ENCODE measurements at places on chromosomes 6 and 20.

DNA sequence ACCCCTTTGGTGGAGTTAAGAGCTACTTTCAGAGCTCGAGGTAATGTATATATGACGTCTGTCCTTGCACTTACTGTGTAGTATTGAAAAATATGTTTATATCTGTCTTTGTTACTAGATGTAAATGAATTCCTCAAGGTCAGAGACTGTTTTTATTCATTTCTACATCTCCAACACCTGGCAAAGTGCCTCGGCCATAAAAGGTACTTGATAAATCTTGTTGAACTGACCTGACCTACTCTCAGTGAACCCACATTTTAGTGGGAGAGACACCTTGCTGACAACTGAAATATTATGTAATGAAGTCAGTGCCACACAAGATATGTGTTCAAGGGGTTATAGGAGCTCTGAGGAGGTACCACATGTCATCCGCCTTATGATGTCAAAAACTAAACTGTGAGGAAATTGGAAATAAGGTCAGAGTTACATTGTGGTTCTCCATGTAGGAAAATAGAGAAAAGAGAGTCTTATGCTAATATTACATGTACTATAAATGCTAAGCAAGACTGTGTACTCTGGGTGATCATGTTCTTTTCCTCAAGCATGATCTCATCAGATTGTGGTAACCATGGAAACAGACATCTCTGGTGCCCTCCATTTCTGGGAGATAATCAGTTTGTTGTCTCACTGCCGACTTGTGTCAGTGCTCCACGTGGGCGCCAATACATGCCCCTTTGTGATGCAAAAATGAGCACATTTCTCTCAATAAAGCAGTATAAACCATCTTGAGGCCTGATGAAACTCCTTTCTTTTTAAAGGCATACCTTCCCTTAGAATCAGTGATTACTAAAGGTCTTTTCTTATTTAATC is 5.7 kb upstream of the TMEM30A start:
- no peak for DNase-seq

- DNase-seq = no peak
These were observed 8.3 kb downstream of the VSTM2L start for GRCh38 chr20:37911261-37911660.

- DNase-seq = no peak
These were observed 219.3 kb upstream of the HSF2 start for GRCh38 chr6:122180132-122180531.

- DNase-seq = no peak
These were observed 83.2 kb downstream of the SHLD1 start for GRCh38 chr20:5833309-5833941.

- no peak for DNase-seq
These were observed 29.8 kb upstream of the SIRT5 start for GRCh38 chr6:13544454-13545186.

- DNase-seq = no peak
These were observed 40.4 kb downstream of the GCLC start for GRCh38 chr6:53504512-53504911.

DNA sequence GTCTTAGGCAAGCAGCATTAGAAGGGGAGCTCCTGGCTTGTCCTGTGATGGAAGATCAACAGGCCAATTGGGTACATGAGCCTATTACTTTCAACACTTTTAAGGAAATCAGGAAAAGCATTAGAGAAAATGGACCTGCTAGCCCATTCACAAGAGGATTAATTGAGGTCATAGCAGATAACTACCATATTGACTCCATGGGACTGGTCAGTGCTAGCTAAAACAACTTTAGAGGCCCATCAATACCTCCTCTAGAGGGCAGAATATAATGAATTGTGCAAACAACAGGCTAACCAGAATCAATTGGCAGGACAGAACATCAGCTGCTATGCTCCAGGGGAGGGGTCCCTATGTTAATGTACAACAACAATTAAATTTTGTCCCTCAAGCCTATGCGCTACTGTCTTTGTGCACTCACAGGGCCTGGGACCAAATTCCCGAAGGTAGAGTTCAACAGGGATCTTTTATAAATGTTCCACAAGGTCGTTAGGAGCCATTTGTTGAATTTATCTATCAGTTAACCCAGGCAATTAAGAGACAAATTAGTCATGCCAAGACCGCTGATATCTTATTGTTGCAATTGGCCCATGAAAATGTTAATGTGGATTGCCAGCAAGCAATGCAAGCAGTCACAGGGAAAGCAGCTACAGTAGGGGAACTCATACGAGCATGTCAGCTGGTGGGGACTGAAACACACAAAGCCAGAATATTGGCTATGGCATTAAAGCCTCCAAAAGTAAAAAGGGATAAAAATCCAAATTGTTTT is 106.6 kb upstream of the BTN3A2 start:
- no peak for DNase-seq

- no peak for DNase-seq
These were observed 1.2 kb downstream of the TRAF3IP2 start for GRCh38 chr6:111604259-111605099.
